Hair follicular keratinocyte (primary cell): ENCODE measurements at places on chromosomes 5 and 9. TPM values are rescaled to one million over a fixed set of nuclear protein-coding genes. Genes with fewer than 3 reads are reported as not detected.

The ARPC5L gene
- 40.7 and 59.1 TPM in 2 replicates for total RNA-seq

The ZNF346 gene
- total RNA-seq: 5.4 and 13.4 TPM in 2 replicates

The GABRA1 gene
- not detected in 2 replicates for total RNA-seq

The COL23A1 gene
- total RNA-seq: 0.16 TPM in 1 of 2 replicates, not detected in the other

The CLK4 gene
- total RNA-seq: 2.7 and 5.2 TPM in 2 replicates

The ERBIN gene
- total RNA-seq: 24.2 and 33.3 TPM in 2 replicates

The LRRC26 gene
- total RNA-seq: not detected in 2 replicates

The PCDHB8 gene
- not detected in 2 replicates for total RNA-seq

The PIP5KL1 gene
- 10.2 and 21.9 TPM in 2 replicates for total RNA-seq

The SLC34A3 gene
- total RNA-seq: not detected in 2 replicates

The HNRNPK gene
- 437 and 549 TPM in 2 replicates for total RNA-seq

The AJM1 gene
- 0.87 and 2.0 TPM in 2 replicates for total RNA-seq

The C9 gene
- total RNA-seq: 0.08 TPM in 1 of 2 replicates, not detected in the other

The MZB1 gene
- total RNA-seq: 0.16 TPM in 1 of 2 replicates, not detected in the other

The SLC34A1 gene
- not detected in 2 replicates for total RNA-seq

The PCDHA5 gene
- total RNA-seq: not detected in 2 replicates

The RANBP3L gene
- total RNA-seq: not detected in 2 replicates

The TNC gene
- total RNA-seq: 155 and 263 TPM in 2 replicates

The IRX2 gene
- total RNA-seq: 32.3 and 41.1 TPM in 2 replicates

The BICD2 gene
- total RNA-seq: 65.1 and 68.9 TPM in 2 replicates

The TNFAIP8 gene
- total RNA-seq: 26.8 and 45.5 TPM in 2 replicates

The PCDHA1 gene
- not detected in 2 replicates for total RNA-seq

The SLC1A3 gene
- 10.5 and 12.2 TPM in 2 replicates for total RNA-seq

The SNCAIP gene
- total RNA-seq: not detected in 2 replicates
